ENCODE measurements at places on chromosomes 4 and X. TPM values are rescaled to one million over a fixed set of nuclear protein-coding genes. Genes with fewer than 3 reads are reported as not detected.

- no peaks in the 10 kb centered on the region for H3K27me3 ChIP-seq
- no peak overlapping the region for H3K27ac ChIP-seq
- DNase-seq, result no peak
- H3K36me3 ChIP-seq, result no peaks in the 10 kb centered on the region
These were observed 57.1 kb downstream of the COMMD8 start for GRCh38 chr4:47406408-47406807.

DNA sequence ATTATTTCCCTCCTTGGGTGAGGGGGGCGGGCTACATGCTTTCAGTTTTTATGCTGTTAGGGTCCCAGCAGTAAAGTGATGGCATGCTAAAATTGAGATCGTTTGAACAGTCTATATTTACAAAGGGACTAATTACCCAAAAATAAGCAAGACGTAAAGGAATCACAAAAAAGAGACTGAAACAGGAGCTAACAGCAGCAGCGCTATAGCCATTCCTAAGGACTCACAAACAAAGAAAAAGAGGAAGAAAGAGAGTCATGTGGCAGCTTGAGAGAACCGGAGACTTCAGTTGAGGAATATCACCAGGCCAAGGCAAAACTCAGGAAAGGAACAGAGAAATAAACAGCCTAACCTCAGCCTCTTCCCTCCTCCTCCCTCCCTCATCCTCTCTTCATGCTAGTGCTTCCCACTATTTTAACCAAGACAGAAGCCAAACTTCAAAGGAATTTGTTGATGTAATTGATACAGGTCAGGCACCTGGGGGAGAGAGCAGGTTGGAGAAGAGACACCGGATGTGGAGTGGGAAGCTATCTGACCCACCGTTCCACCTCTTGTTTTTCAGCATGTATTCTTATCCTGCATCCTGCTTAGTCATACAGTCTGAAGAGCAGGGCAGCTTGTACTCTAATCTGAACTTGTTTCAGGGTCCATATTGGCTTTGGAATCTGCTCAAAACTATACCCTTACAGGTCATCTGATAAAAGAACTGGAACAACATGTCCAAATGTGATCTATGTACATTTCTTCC is 383.7 kb downstream of the NAF1 start:
- H3K4me1 ChIP-seq, result no peaks in the 10 kb centered on the region
- no peak overlapping the region for H3K4me3 ChIP-seq
- no peaks in the 10 kb centered on the region for H3K36me3 ChIP-seq
- H3K27ac ChIP-seq, result no peak overlapping the region

DNA sequence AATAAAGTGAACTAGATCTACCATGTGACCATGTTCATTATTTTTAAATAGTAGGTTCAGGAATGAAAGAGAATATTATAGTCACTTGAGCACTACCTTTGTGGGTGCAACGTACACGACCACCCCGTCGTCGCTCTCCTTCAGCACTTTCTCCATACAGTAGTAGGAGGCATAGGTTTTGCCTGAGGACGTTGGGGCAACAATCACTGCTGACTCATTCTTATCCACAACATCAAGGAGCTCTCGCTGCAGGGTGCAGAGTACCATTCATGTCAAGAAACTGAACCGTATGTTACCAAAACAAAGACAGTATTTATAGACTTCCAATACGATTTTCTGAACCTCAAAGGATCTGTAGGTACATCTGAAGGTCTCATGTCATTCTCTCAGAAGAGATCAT is 44.7 kb downstream of the DDX60 start:
- H3K36me3 ChIP-seq, result no peaks in the 10 kb centered on the region
- no peak overlapping the region for H3K27ac ChIP-seq
- H3K4me1 ChIP-seq, result no peaks in the 10 kb centered on the region
- no peak for DNase-seq
- H3K27me3 ChIP-seq, result no peaks in the 10 kb centered on the region

- no peak for DNase-seq
- H3K27me3 ChIP-seq, result no peaks in the 10 kb centered on the region
- no peak overlapping the region for H3K27ac ChIP-seq
- H3K4me3 ChIP-seq, result no peak overlapping the region
- H3K4me1 ChIP-seq, result no peaks in the 10 kb centered on the region
- no peaks in the 10 kb centered on the region for H3K36me3 ChIP-seq
These were observed 100.9 kb downstream of the LCORL start for GRCh38 chr4:17920681-17921080.

- no peaks in the 10 kb centered on the region for H3K27me3 ChIP-seq
- no peak for DNase-seq
- H3K4me1 ChIP-seq, result no peaks in the 10 kb centered on the region
- H3K4me3 ChIP-seq, result no peak overlapping the region
These were observed 443.6 kb downstream of the IL15 start for GRCh38 chr4:142079959-142080358.

Gene CCDC158
- not detected for total RNA-seq
